ENCODE measurements at places on chromosomes 12 and 14.

DNA sequence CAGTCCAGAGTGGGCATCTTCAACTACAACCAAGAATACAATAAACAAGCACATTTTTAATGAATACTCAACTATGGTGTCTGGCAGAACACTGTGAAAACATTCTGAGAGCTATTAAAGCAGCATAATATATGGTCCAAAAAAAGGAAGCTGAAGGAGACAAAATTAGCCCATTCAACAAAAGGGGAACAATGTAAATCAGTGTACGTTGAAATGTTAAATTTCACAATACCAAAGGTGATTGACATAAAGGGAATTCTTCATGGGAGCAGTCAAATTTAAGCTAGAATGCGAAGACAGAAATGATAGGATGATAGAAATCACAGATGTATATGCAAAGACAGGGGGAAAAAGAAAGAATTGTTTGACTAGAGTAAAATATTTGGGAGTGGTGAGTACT is 41.3 kb upstream of the SYCP3 start:
- no peak for DNase-seq

GRCh38 chr14:54343272-54344121 is 53.3 kb upstream of the CDKN3 start:
- no peak for DNase-seq

GRCh38 chr14:60184146-60184904 is 19.1 kb upstream of the DHRS7 start:
- no peak for DNase-seq

DNA sequence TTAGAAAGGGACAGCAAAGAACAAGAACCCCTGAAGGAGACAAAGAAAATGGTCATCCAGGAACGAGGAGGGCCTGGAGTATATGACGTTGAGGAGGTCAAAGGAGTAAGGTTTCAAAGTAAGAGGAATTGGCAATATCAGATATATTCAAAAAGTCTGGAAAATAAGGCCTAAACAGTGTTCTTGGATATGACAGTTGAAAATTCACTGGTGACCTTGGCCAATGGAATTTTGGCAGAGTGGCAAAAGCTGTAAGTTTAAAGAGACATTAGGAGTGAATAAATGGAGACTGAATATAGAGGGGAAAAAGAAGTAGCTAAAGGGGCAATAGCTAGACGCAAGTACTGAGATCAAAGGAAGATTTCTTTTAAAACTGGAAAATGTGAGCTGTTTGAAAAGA is 4.1 kb upstream of the ACTN1 start:
- no peak for DNase-seq

GRCh38 chr12:101663298-101663697 is 34.1 kb upstream of the CHPT1 start:
- DNase-seq, result no peak

DNA sequence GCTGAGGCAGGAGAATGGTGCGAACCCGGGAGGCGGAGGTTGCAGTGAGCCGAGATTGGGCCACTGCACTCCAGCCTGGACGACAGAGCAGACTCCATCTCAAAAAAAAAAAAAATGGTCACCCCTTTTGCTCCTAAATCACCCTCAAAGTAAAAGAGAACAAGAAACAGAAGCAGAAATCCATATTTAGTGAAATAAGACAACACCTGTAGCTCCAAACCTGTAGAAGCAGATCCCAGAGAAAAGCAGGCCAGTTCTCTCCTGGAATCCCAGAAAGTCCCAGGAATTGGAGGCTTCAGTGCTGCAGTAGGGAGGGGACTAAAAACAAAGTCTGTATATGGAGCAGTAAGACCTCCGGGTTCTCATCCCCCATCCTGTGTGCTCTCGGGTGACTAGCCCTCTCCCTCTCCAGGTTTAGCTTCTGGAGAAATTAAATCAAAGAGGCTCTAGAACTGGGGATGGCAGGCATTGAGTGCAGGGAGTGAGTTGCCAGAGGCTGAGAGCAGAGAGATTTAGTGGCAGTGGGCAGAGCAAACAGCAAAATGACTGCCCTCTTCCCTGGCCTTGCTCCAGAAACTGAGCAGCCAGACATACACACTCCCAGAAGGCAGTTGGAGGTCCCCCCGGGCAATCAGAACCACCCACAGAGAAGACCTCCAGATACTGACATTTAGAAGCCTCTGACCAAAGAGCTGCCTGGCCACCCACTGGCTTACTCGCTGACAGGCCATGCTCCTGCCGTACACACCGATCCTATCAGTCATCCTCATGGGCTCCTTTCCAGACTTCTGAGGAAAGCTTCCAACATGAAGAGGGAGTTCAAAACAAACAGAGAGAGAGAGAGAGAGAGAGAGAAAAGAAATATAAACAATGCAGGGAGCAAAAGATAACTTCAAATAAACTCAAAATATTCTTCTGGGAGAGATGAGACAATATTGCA is 6.3 kb upstream of the MLXIP start:
- no peak for DNase-seq

DNA sequence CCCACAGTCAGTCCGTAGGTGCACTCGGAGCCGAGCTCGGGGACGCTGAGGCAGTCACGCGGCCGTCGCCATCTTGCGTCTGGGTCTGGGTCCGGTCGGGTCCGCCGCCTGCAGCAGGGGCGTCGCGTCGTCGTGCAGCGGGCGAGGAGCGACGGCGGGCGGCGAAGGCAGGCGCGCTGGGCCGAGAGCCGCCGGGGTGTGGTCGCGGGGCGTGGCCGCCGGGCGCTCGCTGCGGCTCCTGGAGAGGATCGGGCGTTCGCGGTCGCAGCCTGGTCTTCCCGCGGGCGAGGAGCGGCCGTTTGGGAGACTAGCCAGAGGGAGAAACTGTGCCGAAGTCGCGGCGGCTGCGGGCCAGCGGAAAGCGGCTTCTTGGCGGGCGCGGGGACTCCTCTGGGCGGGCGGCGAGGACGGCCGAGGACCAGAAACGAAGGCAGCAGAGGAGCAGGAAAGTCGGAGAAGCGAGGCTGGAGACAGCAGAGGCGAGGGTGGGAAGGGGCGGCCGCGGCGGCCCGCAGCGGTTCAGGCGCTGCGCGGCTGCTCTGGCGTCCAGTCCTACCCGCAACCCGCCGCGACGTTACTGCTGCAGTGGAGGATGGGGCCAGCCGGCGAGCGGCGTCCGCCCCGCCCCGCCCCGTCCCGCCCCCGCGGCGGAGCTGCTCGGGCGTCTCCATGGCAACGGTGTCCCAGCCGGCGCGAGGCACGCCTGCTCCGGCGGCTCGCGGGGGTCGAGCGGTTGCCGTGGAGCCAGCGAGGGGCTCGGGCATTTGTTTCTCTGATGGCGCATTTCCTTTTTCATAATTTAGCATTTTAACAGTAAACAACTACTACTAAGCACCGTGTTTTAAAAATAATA is at the start of gene PNMA1:
Gene PNMA1 (minus strand): TSS at position 582 of the 853 bp plus-strand sequence. CDS start 745 bp downstream, outside the sequence.
- peak; percentile 57 for DNase-seq

DNA sequence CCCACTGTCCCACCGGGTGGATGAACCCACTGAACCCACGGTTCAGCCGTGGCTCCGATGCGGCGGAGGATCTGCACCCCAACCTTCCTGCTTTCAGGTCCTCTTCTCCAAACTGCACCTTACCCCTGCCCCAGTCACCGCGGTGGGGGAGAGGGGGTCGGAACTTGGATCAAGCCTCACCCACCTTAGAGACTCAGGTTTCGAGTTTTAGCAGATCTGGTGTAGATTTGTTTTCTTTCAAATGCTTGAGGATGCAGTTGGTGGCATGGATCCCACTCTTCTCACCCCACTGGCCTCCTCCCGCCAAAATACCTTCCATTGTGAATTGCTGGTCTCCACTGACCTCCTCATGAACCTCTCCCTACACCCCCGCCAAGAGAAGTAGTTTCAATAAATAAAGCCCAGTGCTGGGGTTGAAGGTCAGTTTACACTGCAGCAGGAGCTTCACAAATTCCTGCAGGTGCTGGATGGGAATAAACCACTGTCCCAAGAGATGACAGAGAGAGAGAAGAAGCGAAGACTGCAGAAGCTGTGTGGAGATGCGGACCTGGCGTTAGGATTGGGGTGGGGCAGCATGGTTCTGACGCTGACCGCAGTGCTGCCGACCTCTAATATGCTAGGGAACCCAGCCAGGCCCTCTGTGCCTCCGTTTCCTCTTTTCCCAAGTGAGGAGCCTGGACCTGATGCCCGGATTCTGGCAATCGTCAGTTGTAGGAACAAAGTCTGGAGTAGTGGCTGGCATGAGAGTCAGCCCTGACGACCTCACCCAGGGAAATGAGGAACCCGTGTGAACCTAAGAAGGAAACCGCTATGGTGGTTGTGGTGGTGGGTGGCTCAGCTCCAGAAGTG is 7.4 kb downstream of the TTC6 start:
- no peak for DNase-seq

DNA sequence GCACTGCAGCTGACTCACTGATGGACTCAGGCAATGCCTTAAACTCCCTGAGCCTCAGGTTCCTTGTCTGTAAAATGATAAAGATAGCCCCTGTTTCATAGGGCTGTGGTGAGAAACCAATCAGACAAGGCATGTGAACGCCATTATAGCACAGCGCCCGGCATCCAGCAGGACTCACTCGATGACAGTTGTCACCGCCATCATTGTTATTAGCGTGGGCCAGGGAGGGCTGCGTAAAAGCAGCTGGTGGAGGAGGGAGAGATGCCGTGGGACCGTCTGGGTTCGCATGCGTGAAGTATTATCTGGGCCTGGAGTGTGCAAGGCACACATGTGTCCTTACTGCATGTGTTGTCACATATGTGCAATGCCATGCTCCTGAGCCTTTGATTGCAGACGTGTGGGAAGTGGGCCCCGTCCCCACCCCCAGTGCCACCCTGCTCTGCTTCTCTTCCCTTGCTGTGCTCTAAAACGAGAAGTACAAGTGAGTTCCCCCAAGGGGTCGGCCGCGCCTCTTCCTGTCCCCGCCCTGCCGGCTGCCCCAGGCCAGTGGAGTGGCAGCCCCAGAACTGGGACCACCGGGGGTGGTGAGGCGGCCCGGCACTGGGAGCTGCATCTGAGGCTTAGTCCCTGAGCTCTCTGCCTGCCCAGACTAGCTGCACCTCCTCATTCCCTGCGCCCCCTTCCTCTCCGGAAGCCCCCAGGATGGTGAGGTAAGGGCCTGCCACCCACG is at the start of gene PTPN6:
Gene PTPN6 (plus strand): TSS at position 546 of the 730 bp plus-strand sequence. CDS start 157 bp downstream, at position 703.
- peak; percentile 49 for DNase-seq

DNA sequence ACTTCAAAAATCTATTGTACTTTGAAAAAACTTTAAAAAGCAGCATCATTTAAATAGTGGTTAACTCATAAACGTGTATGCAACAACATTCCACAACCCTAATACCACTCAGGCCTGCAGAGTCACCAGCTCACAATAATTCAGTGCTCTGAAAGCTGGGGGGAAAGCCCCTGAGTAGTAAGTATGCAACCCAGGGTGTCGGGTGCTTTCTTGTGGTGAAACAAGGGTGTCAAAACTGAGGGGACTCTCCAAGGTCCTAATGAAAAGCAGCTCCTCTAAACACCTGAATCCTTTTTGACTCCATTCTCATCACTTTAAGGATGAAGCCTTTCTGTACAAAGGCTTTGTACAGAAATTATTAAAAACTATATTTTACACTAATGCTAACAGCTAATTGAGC is 33.7 kb downstream of the FGFR1OP2 start:
- DNase-seq, result no peak

GRCh38 chr12:22803725-22804124 is 178.8 kb downstream of the ETNK1 start:
- no peak for DNase-seq

GRCh38 chr12:62273724-62274380 is 13.6 kb downstream of the USP15 start:
- no peak for DNase-seq

GRCh38 chr12:19012965-19013364 is 116.6 kb upstream of the PLEKHA5 start:
- DNase-seq, result no peak

DNA sequence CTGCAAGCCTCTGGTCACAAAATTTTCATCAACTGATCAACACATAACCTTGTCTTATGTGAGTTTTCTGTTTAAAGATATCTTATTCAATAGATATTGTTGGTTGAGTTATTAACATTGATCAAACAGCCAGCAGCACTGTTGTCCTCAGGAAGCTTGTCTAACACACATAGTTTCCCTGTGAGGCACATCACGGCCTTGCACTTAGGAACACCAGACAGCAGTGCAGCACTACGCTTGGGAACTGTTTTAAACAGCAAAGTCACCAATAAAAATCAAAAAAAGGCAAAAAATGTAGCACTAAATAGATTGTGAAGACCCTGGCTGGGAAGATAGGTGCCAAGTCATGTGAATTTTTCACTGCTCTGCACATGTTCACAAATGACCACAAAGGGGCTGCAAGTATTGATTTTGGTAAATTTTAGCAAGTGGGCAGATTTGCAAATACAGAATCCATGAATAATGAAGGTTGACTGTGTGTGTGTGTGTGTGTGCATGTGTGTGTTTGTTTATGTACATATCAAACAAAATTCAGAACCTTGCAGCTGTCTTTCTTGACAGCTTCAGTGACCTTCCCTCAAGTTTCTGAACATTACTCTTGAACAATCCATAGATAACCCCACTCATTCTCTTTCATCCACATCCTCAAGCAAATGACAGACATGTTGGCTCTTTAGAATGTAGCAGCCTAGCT is 28.9 kb downstream of the VDR start:
- no peak for DNase-seq

GRCh38 chr12:46320731-46321130 is 51.8 kb downstream of the SLC38A2 start:
- no peak for DNase-seq

GRCh38 chr12:56768424-56768823 is 5.3 kb downstream of the HSD17B6 start:
- DNase-seq, result no peak

DNA sequence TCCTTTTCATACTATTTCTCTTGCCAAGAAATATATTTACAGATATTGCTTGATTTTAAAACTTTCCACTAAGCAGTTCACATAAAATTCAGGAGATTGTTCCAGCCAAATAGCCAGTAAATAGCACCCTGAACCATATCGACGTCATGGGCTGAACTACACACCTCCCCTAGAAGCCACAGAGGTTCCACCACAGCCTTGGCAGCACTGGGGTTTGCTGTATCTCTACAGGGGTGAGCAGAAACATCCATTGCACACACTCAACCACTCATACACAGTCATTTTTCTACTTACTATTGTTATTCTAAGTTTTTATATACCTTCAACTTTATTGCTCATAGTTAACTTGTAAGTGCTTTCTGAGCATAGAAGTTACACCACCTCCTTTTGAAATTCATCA is 8.1 kb upstream of the EIF2S3B start:
- DNase-seq, result no peak

DNA sequence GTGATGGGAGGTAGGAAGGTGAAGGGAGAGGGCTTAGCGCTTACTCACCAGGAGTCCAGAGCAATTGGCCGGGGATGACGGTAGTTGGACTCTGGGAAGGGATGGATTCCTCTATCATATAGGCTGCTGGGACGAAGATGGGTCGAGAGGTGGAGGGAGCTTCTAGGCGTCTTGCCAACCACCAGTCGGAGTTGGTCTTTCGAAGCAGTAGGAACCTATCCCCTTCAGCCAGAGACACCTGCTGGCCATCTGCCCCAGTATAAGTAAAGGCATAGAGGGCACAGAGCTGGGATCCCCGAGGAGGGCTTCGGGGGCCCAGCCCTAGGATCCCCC is 657 bp downstream of the ARHGAP9 start:
- no peak for DNase-seq
